ENCODE measurements at places on chromosomes 1 and 21.

DNA sequence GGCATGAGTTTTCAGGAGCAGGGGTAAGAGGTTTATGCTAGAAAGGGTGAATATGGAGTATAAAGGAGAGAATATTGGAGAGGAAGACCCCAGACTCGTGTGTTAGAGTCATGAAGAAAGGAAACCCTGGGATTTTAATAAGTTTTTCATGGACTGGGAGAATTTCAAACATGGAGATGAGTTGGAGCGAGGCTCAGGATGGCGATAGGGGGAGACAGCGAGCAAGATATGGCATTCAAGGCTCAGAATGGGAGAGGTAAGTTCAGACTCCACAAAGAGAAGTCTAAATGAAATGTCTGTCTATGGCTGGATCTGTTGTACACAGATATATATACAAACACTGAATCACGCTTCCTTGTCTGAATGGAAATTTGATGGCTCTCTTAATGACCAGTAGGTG, 92.5 kb downstream of the LRRC40 start:
- no peak for DNase-seq

- DNase-seq, result no peak
Measured at GRCh38 chr1:153774780-153775457, at the start of gene SLC27A3. SLC27A3 (plus strand) TSS chr1:153775407; CDS start chr1:153775498, 91 bp downstream.

DNA sequence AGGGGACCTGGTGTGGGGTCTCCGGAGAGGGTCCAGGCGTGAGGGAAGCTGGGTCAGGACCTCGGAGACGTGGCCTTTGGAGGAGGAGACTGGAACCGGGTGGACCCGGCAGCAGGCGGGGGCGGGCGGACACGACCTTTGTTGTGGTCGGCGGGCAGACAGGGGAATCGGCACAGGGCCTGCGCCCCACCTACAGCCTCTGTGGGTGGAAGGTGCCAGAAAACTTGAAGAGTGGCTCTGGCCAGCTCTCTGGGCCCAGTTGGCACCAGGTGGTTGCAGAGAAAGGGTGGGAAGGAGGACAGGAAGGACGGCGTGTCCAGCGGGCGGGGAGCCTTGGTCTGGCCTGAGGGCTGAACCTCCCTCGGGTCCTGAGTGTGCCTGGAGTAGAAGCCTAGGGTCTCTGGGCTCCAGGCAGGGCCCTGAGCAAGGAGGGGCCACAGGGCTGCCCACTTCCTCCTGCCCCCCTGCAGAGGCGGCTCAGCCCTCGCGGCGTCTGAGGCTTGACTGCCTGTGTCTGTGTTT, 7.7 kb upstream of the TTLL10 start:
- DNase-seq, result no peak

DNA sequence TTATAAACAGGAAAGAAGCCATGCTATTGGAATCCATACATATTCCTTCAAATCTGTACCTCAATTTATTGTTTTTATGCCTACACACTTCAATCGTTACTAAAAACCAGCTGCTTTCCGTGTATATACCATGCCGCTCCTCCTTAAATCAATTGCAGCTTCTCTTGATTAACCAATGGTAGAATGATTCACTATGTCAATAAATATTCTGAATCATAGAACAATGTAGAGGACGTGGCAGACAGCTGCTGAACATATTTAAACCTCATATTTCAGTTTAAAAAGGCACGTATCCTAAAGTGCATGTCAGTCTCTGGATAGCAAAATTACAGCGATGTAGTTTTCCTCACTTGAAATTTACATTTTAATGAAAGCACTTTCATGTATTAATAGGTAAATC, 100.4 kb downstream of the MRPL39 start:
- no peak for DNase-seq

- DNase-seq, result no peak
Measured at GRCh38 chr1:34165422-34165921, 442 bp upstream of the CSMD2 start.

- DNase-seq, result no peak
Measured at GRCh38 chr1:117032266-117032665, 27.9 kb upstream of the TTF2 start.

GRCh38 chr1:79524126-79524525, 517.6 kb upstream of the ADGRL4 start:
- DNase-seq, result no peak

GRCh38 chr1:27872802-27873551, 633 bp downstream of the THEMIS2 start:
- no peak for DNase-seq

DNA sequence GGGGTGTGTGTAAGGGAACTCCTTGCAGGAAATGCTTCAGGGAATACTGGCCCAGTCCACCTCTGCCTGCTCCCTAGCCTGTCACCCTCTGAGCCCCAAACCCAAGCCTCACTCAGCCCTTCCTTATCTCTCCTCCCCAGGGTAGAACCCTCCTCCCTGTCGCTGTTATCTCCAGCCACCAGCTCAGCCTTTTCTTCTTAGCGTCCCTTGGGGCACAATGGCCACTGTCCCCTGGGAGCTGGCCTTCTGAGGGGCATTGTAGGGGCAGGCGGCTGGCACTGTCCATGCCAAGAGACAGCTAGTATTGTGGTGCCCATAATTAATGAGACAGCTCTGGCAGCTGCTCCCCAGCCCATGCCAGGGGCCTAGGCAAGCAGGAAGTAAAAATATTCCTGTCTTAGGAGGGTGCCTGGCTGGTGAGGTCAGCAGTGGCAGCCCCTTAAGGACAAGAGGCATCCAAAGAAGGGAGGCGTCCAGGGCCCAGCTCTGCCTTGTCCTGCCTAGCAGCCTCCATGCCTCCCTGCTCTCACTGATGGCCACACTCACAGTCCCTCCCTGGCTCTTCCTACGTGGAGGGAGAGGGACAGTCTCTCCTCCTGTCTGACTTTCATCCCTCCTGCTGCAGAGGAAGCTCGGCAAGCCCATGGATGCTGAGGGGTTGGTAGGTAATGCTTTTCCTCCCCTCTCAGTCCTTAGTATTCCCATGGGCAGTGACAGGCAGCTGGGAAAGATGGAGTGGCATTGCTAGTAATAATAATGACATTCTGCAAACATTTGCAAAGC, 37.5 kb downstream of the KCNQ4 start:
- DNase-seq, result no peak

- DNase-seq, result no peak
Measured at GRCh38 chr1:239854922-239855321, 236.8 kb upstream of the FMN2 start.

DNA sequence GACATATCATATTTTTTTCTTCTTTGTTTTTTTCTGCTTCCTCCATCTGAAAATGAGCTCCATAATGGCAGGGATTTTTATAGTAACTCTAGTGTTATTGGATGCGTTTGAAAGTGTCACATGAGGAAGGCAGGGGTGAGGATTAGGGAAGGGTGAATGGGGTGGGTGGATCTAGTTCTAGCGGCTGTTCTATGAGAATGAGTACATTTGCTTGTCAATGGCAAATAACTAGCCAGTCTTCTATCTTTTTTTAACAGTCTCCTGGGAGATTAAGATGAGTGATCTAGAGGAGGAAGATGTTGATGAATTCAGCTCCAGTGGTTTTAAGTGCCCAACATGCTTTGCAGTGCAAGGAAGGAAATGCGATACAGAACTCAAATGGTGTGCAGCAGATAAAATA, 5.8 kb downstream of the OR14I1 start:
- no peak for DNase-seq

DNA sequence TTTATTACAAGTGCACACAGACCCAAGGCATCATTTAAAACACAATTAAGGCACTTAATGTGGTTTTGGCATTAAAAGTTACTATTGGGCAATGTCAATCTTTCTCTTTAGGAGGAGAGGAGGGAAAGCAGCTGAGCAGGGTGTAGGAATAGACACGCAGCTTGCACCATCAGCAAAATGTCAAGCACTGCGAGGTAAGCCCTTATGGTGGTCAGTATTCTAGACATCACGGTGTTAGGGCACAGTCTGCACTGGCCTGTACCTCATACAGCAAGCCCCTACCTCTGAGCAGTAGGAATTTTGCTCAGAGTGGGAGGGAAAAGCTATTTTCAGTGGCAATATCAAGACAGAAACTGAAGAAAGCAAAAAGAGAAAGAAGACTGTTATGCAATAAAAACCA, 62.0 kb upstream of the ESRRG start:
- no peak for DNase-seq

GRCh38 chr1:200659269-200659668, 10.4 kb downstream of the DDX59 start:
- no peak for DNase-seq

GRCh38 chr1:85608851-85609250, 28.3 kb downstream of the CCN1 start:
- no peak for DNase-seq

DNA sequence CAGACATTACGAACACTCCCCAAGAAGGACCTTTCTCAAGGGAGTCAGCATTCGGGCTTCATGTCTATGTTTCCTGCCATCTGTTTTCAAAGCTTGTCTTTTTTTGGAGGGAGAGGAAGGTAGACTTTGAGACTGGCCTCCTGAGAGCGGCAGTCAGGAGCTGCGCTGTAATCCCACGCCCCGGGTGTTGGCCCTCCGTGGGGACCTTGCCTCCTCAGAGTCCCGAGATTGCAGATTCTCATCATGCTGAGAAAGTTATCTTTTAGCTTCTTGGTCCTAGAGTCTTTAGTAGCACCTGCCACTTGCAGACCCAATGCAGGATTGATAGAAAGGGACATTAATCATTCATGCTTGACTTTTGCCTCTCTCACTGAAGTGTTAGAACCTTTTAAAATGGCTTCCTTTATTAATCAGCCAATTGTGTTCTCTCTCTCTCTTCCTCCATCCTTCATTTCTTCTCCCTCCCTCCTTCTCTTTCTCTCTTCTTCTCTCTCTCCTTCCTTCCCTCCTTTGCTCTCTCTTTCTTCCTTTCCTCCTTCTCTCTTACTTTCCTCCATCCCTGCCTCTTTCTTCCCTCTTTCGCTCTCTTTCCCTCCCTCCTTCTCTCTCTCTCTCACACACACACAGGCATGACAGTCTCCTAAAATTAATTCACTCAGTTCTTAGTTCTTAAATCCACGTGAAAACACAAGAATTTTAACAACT, 25.2 kb upstream of the GNPAT start:
- DNase-seq, result no peak

GRCh38 chr1:101820071-101820470, 176.7 kb downstream of the OLFM3 start:
- no peak for DNase-seq

GRCh38 chr1:181110013-181110412, 21.5 kb downstream of the IER5 start:
- DNase-seq, result no peak

GRCh38 chr1:29732453-29732852, 496.1 kb downstream of the PTPRU start:
- no peak for DNase-seq

- DNase-seq, result no peak
Measured at GRCh38 chr1:24900486-24900849, 29.6 kb downstream of the RUNX3 start.

- no peak for DNase-seq
Measured at GRCh38 chr1:193753038-193753756, 566.8 kb upstream of the B3GALT2 start.
